Naive thymus-derived CD8-positive, alpha-beta T cell (primary cell): ENCODE measurements at places on chromosomes 4 and X. TPM values are rescaled to one million over a fixed set of nuclear protein-coding genes. Genes with fewer than 3 reads are reported as not detected.

GRCh38 chr4:26993539-26993938 is 132.9 kb downstream of the STIM2 start:
- DNase-seq: no peak

DNA sequence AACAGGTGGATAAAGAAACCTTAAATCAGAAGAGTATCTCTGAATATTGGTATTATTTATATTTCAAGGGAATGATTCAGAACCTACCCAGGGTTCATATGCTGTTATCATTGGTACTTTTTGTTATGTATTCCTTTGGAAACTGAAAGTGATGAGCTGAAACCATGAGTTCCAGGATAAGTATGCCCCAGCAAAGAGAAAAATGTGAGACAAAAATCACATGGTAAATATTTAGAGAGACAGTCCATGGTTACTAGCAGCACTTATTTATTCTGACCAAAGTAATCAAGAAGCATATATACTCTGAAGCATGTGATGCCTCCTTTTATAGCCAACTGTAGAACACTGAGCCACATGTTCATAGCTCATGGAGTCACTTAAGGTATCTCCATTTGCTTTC is 277.7 kb downstream of the ARAP2 start:
- no peak for DNase-seq

DNA sequence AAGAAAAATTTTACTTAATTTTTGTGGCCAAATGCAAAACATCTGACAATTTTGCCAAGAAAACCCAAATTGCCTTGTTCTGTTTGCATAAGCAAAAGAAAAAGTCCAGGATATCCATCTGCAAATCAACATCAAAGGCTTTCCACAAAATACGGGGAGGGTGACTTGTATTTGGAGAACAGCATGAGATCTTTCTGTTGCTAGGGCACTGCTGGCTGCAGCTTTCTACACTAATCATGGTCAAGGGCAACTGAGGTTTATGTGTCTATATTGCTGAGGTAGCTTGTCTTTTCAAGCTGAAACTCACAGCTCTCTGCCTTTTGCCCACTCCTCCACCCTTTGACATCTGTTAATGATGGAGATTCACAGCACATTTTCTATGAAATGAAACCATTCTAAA is 389.1 kb downstream of the NKX6-1 start:
- no peak for DNase-seq

DNA sequence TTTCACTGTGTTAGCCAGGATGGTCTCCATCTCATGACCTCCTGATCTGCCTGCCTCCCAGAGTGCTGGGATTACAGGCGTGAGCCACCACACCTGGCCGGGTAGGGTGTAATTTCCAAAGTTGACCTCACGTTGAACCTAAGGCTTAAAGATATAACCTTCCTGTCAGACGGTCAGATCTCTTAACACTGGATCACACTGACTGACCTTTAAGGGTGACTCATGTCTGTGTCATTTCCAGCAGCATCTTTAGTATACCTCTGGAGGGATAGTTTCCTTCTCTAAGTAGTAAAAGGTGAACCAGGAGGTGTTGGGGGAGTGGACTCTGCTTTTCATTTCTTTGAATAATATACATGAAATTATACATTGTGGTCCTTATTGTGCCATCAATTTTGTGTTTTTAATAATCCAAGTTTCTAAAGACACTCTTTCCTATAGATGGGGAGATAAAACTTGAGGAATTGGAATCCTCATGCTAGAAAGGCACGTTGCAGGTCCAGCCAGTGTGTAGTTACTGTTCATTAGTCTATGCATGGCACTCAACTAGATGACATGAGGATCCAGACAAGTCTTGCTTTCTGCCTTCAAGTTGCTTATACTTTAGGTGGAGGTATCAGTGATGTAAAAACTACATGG is 45.7 kb downstream of the ARHGAP10 start:
- DNase-seq: no peak

DNA sequence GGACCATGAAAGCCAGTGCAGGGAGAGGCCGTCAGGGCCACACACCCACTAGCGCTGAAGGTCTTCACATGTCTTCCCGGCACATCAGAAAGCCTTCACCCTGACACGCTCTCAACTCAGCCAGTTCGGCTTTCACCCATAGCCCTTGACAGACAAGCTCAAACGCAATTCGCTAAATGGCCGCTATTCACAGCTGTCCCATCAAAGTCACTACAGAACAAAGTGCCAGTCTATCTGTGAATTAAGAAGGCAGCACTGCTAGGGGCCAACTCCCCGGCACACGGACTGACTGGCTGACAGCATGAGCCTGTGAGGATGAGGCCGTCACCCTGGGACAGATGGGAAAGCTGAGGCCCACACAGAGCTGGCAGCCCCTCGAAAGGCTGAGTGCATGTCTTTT is 45.7 kb downstream of the ACOX3 start:
- DNase-seq: no peak

DNA sequence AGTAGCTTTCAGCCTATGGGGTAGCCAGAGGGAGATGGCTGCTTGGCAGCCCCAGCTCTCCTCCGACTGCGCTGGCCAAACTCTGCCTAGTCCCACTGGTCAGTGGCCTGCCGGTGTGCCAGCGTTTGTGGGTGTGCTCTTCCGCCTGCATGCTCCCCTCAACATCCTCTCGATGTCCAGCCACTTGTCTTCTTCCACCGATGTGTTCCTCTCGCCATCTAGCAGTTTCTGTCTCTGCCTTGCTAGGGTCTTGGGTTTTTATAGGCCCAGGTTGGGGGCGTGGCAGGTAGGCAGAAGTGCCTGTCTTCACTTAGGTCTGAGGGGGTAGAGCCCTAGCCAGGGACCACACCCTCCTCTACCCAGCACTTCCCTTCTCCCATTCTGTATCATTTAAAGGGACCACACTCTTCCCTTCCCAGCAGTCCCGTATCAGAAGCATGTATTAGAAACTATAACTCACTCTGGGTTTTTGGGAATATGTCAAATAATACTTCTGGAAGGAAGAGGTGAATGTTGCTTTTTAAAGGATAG is 124.4 kb downstream of the KDM6A start:
- DNase-seq: no peak

DNA sequence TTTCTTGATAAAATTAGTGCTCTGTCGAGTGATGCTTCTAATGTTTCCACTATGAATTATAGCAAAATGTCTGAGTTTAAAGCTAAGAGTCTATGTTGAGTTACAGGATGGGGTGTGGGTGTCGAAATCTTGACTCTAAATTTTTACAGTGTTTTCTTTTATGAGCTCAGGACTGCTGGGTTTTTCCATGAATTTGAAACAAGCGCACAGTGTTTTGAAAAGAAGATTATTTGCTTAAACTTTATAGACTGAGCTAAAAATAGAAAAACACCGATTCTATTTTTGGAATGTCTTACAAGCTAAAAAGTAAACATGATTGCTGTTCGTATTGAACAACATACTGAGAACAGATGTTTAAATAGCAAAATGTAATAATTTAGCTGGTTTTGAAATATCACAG is 7.5 kb downstream of the PTTG2 start:
- DNase-seq: no peak

DNA sequence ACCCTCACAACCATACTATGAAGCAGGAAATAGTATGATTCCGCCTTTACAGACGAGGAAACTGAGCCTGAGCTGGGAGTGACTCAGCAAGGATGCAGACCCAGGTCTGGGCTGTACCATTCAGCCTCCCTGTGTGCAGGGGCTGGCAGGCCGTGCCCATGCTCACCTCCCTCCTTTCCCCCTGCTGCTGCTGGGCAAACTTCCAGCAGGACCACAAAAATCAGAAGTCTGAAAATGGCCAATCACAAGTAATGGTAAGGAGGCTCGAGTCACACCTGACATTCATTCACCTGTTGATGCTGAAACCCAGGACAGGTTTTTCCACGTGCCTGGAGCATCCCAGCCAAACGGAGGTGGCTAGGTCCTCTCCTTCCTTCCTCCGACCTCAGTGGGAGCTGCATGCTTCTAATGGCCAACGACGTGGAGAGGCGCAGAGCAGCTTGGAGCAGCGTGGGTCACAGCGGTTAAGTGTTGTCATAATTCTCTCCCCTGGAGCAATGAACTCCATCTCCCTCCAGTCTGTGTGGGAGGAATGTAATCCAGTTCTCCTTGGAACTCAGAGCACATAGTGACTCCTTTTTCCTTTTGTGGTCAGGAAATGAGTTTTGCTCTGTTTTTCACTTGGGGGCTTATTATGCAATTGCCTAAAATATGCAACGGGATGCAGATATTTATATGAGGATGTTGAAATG is 371.7 kb downstream of the BCOR start:
- no peak for DNase-seq

DNA sequence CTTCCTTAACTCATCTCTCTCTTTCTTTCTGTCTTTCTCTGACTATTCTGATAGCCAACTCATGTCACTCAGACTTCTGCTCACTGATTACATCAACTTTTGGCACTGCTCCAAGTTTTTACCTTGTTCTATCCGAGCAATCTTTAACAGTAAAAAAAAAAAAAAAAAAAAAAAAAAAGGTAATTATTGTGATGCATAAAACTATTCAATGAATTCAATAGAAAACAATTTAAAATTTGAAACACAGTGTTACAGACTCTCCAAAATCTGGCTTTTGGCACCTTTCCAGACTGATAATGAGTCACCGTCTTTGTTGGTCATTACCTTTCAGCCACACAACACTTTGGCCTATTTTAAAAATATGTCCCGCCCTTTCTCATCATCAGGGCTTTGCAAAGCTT is 229.5 kb downstream of the GALNTL6 start:
- DNase-seq: no peak

GRCh38 chr4:185638093-185638492 is 102.8 kb upstream of the PDLIM3 start:
- no peak for DNase-seq

GRCh38 chr4:152462695-152463094 is 73.2 kb downstream of the FBXW7 start:
- no peak for DNase-seq

GRCh38 chrX:110432091-110432905 is 73.7 kb downstream of the RTL9 start:
- DNase-seq: no peak

DNA sequence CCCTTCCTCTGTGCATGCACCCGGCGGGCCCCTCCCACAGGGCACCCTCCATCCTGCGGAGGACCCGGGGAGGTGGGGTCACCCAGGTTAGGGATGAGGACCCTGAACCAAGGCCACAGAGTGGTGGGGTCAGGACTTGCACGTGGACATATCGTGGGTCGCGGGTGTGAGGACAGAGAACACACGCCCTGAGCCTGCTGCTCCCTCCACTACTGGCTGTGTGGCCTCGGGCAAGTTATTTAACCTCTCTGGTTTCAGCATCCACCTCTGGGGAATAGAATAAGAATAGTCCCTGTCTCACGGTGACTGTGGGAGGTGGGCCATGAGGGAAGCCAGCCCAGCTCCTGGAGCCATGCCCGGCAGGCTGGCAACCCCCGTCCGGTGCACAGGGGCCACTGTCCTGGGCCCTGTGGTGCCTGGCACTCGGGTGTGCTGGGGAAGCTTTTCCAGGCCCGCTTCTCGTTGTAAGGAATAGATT is 5.1 kb downstream of the PSAPL1 start:
- no peak for DNase-seq

FAM241A gene
- total RNA-seq: 3.2 TPM

RAB9A gene
- total RNA-seq: 13.7 TPM

TLL1 gene
- not detected for total RNA-seq

SSX2B gene
- total RNA-seq: not detected
